Fibroblast of villous mesenchyme (primary cell): ENCODE measurements at places on chromosomes 4 and X. TPM values are rescaled to one million over a fixed set of nuclear protein-coding genes. Genes with fewer than 3 reads are reported as not detected.

DNA sequence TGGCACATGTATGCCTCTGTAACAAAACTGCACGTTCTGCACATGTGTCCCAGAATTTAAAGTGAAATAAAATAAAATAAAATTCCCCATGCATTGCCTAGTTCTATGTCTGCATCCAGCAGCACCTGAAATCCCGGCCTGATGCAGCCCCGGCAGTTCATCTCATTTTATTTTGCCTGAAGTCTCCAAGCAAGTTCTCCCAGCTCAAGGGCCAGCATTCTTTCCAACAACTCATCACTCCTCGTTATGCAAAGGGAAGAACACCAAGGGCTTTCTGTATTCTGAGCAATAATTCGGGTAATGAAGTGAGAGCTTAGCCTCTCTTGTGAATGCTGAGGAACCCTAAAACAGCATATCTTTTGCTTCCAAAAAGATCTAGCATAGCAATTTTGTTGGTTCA is 2.7 kb downstream of the ENPP6 start:
- DNase-seq: no peak

DNA sequence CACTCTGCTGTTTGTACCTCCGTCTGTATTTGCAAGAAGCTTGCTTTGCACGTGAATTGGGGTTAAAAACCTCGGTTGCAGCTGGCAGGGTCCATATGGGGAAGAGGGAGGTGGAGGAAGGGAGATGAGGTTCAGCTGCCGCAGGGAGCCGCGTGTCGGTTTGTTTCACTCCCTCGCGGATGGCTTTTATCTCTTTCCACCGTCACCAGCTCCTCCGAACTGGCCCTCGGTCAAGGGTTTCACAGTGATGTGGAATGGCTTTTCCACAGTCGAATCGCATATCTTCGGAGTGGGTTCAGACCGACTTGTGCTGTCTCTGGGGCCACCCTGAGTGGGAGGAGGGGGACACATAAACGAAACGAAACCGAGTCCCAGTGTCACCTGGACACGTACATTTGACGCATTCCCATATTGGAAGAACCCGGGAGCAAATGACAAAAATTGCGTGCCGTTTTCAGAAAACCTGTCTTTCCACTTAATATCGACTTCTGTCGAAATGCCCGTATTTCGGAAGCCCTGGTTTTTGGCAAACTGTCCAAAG is 929 bp downstream of the ZBTB33 start:
- peak; percentile 43 for DNase-seq

- DNase-seq: no peak
Measured at GRCh38 chr4:85759388-85759787, 284.4 kb downstream of the ARHGAP24 start.

PAGE2 gene
- not detected in 2 replicates for total RNA-seq

DNA sequence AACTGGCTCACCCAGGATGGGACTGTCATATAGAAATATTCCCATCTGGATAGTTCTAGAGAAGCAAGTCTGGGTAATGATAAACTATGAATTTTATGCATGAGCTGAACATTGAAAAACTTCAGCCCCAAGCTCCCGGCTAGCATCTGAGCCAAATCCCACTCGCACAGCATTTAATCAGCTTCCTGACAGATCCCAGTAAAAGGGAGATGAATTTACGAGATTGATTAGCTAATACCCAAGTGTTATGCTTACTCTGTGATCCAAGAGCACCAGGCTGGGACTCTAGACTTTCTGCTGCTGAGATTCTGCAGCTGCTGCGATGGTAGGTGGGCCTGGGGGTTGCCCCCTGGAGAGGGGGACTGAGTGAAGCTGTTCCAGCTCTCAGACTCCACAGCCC is 28.0 kb downstream of the FRMPD3 start:
- no peak for DNase-seq

- peak; percentile 40 for DNase-seq
Measured at GRCh38 chr4:89344571-89344970, 37.0 kb upstream of the GPRIN3 start.

DNA sequence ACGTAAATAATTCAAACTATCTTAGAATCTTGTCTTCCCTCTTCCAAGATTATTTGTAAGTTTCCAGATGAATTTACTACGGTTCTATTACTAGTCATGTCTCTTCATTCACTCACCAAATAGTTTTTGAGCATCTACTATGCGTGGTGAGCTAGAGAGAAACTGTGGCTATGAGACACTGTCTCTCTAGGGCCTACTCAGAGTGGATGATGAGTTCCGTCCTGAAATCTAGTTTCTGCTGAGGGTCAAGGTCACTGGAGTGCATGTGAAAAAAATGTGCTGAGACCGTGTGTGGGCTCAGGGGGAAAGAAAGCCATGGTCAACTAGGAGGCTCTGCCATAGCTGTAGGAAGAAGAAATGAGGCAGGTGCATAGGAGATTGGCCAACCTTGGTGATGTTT is 320.2 kb upstream of the GATB start:
- DNase-seq: no peak

- DNase-seq: no peak
Measured at GRCh38 chrX:20116087-20116576, 575 bp downstream of the MAP7D2 start.

- DNase-seq: no peak
Measured at GRCh38 chrX:30525732-30526131, 51.8 kb downstream of the TASL start.

ADAMTS3 gene
- 2.6 and 3.0 TPM in 2 replicates for total RNA-seq

CSAG3 gene
- total RNA-seq: not detected in 2 replicates

GRCh38 chr4:84385203-84385602 is 113.9 kb downstream of the NKX6-1 start:
- no peak for DNase-seq

- no peak for DNase-seq
Measured at GRCh38 chr4:4590546-4590945, 48.7 kb upstream of the STX18 start.

PPP4R3C gene
- total RNA-seq: not detected in 2 replicates

- DNase-seq: no peak
Measured at GRCh38 chr4:2944586-2945526, 18.4 kb downstream of the NOP14 start.

DNA sequence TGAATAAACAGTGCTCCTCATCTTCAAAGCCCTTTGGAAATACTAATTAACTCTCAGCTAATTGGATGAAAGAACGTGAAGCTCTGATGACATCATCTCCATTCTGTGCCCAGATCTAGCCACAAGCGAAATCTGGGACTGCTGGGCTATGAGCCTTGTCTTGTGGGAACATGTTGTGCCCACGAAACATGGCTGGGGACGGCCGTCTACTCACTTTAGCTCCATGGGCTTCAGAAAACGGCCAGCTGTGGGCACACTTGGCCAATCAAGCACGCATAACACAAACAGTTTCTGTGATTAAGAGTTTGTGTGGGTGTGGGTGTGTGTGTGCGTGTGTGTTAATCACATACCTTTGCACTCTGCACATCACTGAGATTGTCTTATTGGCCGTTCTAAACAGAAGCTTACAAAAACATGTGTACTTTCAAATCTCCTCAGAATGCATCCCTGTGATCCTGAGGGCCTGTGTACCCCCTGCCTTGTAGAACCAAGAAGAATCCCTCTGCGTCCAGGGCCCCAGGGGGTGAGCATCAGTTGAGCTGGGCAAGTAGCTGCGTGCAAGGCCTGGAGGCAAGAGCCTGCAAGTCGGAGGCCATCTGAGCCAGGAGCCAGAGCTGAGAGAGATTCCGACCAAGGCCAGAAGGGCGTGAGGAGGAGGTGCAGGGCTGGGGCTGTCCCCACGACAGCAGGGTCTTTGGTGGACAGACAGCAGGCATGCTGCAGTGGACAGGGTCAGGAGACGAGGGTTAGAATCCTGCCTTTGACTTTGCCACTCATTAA is 18.7 kb upstream of the ZNF185 start:
- DNase-seq: no peak

TENM3 gene
- total RNA-seq: 24.2 and 26.4 TPM in 2 replicates

DNA sequence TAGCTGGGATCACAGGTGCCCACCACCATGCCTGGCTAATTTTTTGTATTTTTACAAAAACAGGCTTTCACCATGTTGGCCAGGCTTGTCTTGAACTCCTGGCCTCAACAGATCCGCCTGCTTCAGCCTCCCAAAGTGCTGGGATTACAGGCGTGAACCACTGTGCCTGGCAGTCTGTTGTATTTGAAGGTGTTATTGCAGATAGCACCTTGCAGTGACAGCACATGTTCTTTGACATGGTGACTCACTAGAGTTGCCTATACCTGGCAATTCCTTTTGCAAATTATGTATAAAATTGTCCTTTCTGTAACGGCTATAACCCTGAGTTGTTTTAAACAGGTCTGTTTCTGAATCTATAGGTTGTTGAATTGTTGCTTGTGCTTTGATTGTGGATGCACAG is 7.9 kb downstream of the OGT start:
- DNase-seq: no peak

AREG gene
- total RNA-seq: under 0.01 TPM in 1 of 2 replicates, not detected in the other
